ENCODE measurements at places on chromosomes 16 and 17.

- DNase-seq = no peak
Observed at GRCh38 chr16:66656547-66656946, 40.0 kb downstream of the CMTM4 start.

GRCh38 chr17:81258292-81258691 lies 19.2 kb downstream of the NDUFAF8 start:
- DNase-seq = no peak

DNA sequence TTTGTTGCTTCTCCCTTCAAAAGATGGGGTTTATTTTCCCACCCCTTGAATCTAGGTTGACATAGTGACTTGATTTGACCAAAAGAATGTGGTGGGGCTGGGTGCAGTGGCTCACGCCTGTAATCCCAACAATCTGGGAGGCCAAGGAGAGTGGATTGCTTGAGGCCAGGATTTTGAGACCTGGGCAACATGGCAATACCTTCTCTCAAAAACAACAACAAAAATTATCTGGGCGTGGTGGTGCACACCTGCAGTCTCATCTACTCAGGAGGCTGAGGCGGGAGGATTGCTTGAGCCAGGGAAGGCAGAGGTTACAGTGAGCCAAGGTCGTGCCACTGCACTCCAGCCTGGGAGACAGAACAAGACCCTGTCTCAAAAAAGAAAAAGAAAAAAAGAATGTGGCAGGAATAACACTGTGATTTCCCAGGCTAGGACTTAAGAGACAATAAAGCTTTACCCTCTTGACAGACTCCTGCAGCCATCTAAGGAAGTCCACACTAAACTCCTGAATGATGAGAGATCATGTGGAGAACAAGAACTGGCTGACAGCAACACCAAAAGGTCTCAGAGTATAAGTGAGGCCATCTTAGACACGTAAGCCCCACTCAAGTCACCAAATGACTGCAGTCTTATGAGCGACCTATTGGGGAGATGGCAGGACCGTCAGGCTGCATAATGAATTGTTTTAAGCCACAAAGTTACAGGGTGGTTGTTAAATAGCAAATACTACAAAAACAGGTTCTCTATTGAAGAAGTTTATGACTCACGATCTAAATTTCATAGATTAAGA lies 37.0 kb downstream of the FBXL20 start:
- no peak for DNase-seq

DNA sequence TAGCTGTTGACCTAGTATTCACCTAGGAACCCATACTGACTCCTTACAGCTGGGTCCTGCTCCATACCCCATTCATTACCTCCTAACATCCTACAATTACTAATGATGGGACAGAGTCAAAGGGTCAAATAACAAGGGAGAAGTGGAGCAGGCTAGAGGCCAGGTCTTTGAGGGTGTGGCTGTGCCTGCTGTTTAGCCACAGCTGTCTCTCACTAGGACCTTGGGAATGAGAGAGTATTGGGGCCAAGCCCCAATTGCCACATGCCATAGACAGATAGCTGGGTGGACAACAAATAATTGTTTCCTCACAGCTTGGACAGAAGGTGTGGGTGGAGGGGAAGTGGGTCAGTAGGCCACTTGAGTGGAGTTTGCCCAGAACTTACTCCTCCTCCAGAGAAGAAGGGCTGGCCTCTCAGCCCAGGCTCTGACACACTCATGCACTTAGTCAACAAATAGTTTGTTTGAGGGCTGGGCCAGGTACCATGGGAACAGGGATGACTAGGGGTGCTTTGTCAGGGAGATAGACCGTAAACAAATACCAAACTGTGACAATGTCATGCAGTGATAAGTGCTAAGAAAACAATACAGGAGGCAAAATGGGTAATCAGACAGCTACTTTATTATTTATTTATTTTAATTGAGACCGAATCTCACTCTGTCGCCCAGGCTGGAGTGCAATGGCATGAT lies 10.2 kb upstream of the CENPT start:
- no peak for DNase-seq

GRCh38 chr16:67164599-67165061 lies at the start of gene HSF4:
HSF4 (plus strand) TSS chr16:67164745; CDS start chr16:67164812, 67 bp downstream.
- no peak for DNase-seq

DNA sequence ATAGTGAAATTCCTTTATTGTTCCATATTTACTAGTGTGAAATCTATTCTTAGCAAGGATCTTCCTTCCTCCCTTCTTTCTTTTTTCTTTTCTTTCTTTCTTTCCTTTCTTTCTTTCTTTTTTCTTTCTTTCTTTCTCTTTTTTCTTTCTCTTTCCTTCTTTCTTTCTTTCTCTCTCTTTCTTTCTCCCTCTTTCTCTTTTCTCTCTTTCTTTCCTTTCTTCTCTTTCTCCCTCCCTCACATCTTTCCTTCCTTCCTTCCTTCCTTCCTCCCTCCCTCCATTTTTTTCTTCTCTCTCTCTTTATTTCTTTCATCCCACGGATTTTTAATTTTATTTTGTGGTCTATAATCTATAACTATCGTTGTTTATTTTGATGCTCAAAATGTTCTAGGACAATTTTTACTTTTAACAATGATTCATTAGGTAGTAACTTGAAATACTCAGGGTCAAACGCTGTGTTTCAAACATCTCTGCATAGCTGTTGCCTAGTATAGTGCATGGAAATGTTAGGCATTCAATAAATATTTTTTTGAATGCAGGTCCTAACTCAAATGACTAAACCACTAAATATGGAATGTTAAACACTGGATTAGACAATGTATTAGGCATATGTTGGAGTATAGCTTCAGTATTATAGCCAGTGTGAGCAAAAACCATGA lies 178.3 kb downstream of the MAP2K6 start:
- DNase-seq = no peak

- no peak for DNase-seq
Observed at GRCh38 chr17:73118139-73118538, 25.7 kb upstream of the SLC39A11 start.
